ENCODE measurements at places on chromosomes 13 and 19.

DNA sequence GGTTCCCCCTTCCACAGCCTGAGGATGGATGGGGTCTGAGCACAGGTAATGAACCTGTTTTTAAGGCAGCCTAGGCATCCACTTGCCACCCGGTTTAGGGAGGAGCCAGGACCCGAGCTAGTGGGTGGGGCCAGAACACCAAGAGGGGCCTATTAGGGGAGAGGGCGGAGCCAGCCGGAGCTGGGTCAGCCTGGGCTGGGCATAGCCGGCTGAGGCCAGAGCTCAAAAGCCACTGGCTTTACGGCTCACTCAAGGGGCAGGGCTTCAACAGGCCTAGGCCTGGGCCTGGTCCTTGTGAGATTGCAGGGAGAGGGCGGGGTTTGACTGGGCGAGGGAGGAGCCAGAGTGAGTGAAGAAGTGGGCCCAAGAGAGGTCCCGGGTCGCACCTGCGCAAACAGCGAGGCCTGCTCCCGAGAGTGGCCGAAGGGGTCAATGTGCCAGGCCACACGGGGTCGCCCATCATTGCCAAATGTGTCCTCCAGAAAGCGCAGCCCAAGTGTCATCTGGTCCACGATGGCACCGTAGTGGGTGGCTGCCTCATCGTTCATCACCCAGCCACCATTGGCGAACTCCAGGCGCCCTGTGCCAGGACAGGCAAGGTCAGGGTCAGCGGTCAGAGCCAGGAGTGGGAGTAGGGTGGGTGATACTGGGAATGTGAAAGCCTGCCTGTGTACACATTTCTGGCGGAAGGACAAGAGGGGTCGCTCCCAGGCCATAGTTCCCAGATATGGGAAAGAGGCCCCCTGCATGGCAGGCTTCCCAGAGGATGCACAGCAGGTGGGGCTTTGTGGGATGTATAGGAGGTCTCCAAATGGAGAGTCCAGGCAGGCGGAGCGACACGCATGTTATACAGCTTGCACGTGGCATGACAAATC lies 1.9 kb downstream of the MAN2B1 start:
- DNase-seq = no peak

DNA sequence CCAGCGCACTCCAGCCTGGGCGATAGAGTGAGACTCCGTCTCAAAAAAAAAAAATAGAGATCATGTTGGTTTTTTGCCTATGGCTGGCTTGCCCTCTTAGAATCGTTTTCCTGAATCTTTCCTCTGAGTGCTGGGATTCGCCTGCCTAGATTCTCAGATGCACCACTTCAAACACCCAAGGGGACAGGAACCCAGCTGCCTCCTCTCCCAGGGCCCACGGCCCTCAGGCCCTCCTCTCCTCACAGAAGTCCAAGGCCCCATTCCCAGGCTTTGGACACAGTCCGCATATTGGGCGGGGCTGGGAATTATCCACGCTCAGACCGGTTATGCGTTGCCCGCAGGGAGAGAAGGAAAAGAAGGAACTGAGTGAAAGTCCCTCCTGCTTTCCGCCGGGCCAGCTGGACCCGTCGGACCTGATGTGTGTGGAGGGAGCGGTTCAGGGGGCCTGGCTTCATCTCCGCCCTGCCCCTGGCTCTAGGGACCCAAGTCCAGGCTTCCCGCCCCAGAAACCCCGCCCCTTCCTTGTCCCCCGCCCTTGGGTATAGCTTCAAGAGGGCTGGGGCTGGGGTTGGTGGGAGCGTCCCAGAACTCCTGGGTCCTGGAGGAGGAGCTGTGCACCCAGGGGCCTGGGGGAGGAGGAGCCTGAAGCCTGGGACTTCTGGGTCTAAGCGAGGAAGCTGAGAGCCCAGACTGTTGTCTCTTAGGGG lies 5.8 kb downstream of the PPFIA3 start:
- DNase-seq = no peak

- no peak for DNase-seq
Measured at GRCh38 chr13:66483712-66484111, 746.4 kb downstream of the PCDH9 start.

- no peak for DNase-seq
Measured at GRCh38 chr13:110294146-110294545, 12.8 kb downstream of the COL4A1 start.

GRCh38 chr13:59422646-59423045 lies 741.1 kb downstream of the DIAPH3 start:
- no peak for DNase-seq

- no peak for DNase-seq
Measured at GRCh38 chr13:22193070-22193469, 522.2 kb downstream of the FGF9 start.

DNA sequence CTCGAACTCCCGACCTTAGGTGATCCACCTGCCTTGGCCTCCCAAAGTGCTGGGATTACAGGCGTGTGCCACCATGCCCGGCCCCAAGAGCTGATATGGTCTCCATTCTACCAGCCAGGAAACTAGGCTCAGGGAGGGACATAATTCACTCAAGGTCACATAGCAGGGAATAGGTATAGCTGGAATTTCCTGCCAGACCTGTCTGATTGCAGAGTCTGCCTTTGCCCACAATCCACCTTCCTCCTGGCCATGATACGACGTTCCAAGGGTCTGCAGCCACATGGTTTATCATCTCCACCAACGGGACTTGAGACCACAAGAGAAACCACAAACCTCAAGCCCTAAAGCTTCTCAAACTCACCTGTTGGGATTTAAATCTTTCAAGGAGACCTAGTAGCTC lies 32.0 kb downstream of the ZNRF4 start:
- no peak for DNase-seq

DNA sequence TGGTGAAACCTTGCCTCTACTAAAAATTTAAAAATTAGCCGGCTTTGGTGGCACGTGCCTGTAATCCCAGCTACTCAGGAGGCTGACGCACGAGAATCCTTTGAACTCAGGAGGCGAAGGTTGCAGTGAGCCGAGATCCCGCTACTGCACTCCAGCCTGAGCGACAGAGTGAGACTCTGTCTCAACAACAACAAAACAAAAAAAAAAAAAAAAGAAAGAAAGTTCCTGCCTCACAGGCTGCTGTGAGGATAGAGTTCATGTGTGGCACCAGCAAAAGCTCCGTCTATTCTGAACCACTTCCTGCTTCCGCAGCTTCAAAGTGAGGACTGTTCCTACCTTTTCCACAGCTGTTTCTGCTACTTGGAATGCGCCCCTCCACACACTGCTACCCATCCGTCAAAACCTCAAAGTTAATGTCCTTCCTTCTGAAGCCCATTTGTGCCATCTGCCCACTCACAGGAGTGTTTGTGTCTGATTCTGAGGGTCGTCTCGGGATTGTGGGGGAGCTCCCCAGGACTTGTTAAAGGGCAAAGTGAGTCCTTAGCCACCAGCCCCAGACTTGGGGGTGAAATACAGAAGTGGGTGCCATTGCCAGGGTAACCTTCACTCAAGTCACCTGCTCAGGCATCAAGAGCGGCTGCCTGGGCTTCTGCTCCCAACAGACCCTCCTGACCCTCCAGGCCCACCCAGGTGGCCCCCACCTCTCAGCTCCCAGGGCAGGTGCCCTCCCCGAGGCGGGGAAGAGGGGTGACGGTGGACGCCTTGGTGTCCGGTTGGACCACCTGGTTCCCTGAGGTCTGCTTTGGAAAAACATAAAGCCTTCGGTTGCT lies 2.9 kb downstream of the MFSD12 start:
- DNase-seq = no peak

DNA sequence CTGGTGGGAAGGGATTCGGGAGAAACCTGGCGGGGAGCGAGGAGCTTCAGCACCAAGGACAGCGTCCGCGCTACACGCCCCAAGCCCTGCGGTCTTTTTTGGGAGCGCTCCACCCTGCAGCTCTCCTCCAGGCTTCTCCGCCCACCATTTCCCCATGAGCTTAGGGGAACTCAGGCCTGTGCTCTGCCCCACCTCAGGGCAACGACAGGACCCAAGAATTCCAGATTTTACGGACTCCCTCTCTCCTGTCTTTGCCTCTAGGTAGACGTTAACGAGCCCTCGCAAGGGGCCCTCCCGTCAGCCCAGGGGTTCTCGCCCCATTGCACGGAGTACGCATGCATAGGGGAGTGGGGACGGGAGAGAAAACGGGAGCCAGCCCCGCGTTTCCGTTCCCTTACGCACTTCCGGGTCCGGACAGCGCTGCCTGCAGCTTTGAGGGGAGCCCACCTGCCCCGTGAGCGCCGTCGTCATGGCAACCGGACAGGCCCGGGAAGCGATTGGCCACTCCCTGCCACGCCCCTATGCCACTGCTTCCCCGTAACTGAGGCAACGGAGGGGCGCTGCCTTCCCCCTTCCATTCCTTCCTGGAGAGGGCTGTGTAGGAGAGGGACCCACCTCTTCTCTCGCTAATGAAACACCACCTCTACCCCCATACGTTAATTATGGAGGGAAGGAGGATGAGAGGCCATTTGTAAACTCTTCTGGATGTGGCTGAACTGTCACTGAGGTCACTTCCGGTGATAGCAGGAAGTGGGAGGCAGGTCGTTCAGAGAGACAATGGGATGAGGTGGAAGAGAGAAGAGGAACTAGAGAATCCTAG lies 20.8 kb downstream of the NOVA2 start:
- DNase-seq = peak; percentile 39

DNA sequence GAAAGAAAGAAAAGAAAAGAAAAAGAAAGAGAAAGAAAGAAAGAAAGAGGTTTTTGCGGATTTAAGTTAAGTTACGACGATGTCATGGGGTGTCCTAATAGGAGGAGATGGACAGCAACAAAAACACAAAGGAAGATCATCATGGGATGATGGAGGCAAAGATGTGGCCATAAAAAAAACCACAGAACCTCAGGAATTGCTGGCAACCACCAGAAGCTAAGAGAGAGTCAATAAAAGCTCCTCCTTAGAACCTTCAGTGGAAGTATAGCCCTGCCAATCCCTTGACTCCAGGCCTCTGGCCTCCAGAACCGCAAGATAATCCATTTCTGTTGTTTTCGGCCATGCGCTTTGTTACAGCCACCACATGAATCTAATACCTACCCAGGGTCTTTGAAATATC lies 11.5 kb downstream of the PLEKHA4 start:
- DNase-seq = no peak

- DNase-seq = peak; percentile 72
Measured at GRCh38 chr19:39328046-39328705, 7.5 kb upstream of the LRFN1 start.

DNA sequence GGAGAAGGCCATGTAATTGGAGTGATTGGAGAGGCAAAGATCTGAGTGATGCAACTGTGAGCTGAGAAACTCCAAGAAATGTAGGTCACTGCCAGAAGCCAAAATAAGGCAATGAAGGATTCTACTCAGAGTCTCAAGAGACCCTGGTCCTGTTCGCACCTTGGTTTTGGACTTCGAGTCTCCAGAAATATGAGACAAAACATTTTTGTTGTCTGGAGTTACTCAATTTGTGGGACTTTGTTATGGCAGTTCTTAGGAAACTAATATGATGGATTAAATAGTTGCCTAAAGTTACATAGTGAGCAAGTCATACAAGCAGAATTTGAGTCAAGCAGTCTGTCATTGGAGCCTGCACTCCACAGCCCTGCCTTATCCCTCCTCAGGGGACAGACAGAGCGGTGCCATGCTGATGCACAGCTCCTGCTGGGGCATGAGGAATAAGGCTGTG lies 104.2 kb downstream of the ITGBL1 start:
- DNase-seq = no peak

DNA sequence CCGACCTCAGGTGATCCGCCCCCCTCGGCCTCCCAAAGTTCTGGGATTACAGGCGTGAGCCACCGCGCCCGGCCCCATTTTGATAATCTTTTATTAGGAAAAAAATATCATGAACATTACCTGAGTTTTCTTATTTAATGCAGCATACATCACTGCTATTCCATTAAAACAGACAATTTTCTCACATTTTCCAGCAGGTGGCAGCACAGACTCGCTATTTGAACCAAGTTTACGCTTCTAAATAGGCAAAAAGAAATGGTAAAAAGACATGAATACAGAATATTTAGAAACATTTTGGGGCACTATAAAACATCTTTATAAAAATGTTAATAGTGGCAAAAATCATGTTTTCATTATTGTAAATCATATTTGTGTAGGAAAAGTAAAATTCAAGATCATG lies 903.1 kb downstream of the SLITRK6 start:
- peak; percentile 40 for DNase-seq

- no peak for DNase-seq
Measured at GRCh38 chr19:16089010-16089846, 12.9 kb downstream of the TPM4 start.

DNA sequence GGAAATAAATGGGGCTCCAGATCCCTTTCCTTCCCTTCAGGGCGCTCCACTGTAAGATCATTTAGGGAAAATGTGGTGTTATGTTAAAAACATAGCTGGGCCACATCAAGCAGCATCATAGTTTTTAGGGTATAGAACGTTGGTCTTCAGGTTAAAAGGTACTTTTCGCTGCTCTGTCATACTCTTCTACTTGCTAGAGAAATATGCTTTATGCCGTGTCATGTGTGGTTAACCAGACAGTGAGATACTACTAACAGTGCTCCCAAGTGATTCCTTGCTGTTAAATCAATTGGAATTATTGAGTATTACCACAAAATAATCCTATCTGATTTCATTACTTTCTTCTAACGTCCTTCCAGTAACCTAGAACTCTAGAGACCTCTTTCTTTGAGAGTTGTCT lies 1.1 kb upstream of the NDFIP2 start:
- DNase-seq = no peak

- DNase-seq = no peak
Measured at GRCh38 chr19:46015687-46016425, 7.0 kb downstream of the PGLYRP1 start.

GRCh38 chr19:47740866-47741519 lies 4.4 kb upstream of the NOP53 start:
- no peak for DNase-seq

GRCh38 chr13:106566641-106567473 lies 1.1 kb downstream of the ARGLU1 start:
- DNase-seq = no peak

- DNase-seq = no peak
Measured at GRCh38 chr13:52026246-52026626, 1.7 kb downstream of the UTP14C start.

DNA sequence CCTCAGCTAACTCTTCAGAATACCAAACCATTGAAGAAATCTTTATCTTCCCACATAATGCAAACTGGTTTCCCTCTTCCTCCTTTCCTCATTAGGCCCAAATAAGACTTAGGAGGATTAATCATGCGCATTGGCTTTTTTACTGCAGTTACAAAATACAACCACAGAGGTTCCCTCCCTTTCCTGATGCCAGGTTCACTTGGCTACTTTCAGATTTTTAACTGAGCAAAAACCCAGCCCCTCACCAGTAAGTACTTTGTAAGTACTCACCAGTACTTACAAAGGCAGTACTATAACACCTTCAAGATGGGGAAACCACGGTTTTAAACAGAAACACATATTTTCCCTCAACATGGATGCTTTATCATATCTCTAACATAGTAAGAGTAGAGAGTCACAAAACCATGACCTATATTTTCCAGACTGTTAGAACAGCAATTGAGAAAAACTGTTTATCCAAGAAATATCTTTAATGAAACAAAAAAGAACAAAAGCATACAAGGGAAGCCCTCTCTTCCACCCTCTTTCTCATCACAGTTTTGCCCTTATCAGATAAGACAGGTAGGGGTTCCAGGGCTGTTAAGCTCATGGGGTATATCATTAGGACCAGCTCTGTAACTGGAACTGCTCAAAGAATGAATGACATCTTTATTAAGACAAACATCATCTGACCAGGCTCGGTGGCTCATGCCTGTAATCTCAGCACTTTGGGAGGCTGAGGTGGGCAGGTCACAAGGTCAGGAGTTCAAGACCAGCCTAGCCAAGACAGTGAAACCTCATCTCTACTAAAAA lies 12.7 kb downstream of the FOXO1 start:
- DNase-seq = no peak

- no peak for DNase-seq
Measured at GRCh38 chr13:112532837-112533745, 54.9 kb downstream of the TUBGCP3 start.

Data from right renal pelvis (tissue), 4 donors.